ENCODE measurements at places on chromosomes 11 and 22. TPM values are rescaled to one million over a fixed set of nuclear protein-coding genes. Genes with fewer than 3 reads are reported as not detected.

DNA sequence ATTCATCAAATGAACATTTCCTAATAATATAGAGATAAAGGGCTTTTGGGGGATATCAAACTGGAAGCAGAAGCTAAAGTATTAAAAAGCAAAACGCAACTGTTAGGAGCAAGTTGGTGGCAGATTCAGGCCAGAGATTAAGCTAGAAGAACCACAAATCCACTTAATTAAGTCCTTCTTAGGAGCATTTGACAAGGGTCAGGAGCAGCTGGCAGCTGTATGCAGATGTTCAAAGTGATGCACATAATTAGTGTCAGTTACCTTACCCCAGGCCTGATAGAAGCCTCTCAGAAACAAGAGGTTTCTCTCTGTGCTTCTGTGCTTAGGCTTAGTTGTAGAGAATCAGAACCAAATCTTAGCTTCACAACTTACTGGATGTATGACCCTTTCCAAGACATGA is 546.5 kb upstream of the ANO5 start:
- no peak overlapping the region for H3K27ac ChIP-seq
- H3K4me1 ChIP-seq = no peaks in the 10 kb centered on the region
- no peak overlapping the region for H3K4me3 ChIP-seq
- H3K27me3 ChIP-seq = no peaks in the 10 kb centered on the region
- H3K36me3 ChIP-seq = no peaks in the 10 kb centered on the region
- DNase-seq = no peak

MIAT gene
- total RNA-seq = 19.7 TPM

HORMAD2 gene
- not detected for total RNA-seq

DNA sequence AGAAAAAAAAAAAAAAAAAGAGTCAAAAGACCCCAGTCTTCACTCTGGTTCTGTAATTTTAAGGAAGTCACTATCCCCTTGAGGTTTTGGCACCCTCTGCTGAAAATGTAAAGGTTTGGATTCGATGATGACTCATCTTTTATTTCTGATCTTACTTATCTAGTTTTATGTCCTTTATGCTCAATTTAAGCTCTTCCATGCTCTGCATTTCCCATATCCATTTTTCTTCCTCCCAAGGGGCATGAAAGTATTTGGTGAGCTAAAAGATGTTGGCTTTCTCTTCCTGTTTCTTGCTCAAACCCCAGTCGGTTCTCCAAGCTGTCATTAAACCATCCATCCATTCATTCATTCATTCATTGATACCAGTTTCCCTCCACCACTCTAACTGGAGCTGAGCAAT is 61.0 kb upstream of the CDON start:
- no peaks in the 10 kb centered on the region for H3K36me3 ChIP-seq
- no peak for DNase-seq
- no peaks in the 10 kb centered on the region for H3K27me3 ChIP-seq
- no peak overlapping the region for H3K27ac ChIP-seq

DNA sequence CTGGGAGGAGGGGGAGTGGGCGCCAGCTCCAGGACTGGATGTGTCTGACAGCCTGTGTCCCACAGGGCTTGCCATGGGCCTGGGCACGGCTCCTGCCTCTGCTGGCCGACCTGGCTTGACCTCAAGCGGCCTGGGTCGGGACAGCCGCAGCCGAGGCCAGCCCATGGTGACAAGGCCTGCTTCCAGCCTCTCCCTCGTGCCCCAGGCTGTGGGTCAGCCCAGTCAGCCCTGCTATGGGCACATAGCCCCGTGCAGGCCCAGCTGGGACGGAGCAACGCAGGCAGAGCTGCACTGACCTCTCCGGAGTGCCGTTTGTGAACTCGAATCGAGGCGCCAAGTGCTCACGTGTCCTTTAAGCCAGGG is 17.9 kb downstream of the OSBPL5 start:
- no peaks in the 10 kb centered on the region for H3K4me1 ChIP-seq
- no peaks in the 10 kb centered on the region for H3K27me3 ChIP-seq
- DNase-seq = no peak
- H3K36me3 ChIP-seq = no peaks in the 10 kb centered on the region
- H3K4me3 ChIP-seq = no peak overlapping the region
